ENCODE measurements at places on chromosomes 12 and 14.

DNA sequence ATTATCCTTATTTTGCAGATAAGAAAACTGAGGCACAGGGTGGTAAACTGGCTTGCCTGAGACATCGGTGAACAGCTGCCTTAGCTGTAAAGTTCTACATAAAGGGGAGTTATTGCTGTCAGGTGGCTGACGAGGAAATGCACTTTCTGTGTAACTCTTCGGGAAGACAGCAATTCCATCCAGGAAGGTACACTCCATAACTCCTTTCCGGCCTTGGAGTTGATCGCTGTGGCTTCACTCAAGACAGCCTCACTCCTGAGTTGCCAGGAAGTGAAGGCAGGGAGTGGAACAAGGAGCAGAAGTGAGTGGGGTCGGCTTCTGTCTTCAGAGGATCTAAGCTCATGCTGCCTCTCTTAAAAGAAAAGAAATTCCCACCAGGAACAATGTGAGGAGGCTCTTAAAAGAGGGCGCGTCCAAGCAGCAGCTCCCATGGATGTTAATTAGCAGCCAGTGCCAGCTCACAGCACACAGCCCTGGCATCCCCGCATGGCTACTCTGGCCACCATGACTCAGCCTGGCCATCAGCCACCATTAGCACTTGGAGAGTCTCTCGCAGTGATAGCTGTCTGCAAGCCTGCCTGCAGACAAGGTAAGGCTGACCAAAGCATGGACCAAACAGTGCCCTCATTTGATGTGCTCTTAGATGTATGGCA is 60.3 kb downstream of the NUAK1 start:
- peaks cover 25% of the 10 kb centered on the region for H3K27me3 ChIP-seq
- no peak for DNase-seq
- peaks cover 4% of the 10 kb centered on the region for H3K4me1 ChIP-seq
- H3K4me3 ChIP-seq, result no peak overlapping the region

DNA sequence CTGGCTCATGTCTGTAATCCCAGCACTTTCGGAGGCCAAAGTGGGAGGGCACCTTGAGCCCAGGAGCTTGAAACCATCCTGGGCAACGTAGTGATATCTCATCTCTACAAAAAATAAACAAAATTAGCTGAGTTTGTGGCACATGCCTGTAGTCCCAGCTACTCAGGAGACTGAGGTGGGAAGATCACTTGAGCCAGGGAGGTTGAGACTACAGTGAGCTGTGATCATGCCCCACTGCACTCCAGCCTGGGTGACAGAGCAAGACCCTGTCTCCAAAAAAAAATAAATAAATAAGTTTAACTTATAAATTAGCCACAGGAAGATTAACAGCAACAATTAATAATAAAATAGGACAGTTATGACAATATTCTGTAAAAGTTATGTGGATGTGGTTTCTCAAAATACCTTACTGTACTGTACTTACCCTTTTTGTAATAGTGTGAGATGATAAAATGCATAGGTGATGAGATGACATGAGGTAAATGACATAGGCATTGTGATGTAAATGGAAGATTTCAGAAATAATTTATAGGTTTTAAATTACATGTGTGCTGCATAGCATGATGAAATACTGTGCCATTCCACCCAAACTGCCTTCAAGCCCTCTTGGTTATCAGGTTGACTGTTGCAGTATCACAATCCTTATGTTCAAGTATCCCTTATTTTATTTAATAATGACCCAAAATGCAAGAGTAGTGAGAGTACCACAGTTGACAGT is 22.0 kb downstream of the USP15 start:
- H3K27ac ChIP-seq, result no peak overlapping the region
- no peak for DNase-seq
- peaks cover 54% of the 10 kb centered on the region for H3K4me1 ChIP-seq
- no peaks in the 10 kb centered on the region for H3K27me3 ChIP-seq

DNA sequence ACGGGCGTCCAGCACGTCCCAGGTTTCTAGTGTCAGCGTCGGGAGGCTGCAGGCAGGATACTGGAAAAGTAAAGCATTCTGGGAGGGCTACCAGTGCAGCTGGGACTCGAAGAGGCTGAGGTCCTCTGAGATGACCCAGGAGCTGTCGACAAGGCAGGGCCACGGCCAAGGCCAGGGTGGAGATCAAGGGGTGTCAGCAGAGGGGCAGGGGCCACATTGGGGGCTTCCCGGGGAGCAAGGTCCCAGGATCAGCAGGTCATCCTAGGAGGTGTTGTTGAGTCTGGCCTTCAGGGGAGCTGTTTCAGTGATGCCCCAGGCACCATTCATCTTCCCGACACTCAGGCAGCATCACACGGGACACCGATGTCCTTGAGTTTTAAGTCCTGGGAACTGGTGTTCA is 377.8 kb upstream of the SFSWAP start:
- no peaks in the 10 kb centered on the region for H3K27me3 ChIP-seq
- no peak for DNase-seq
- no peaks in the 10 kb centered on the region for H3K36me3 ChIP-seq
- no peak overlapping the region for H3K4me3 ChIP-seq
- H3K27ac ChIP-seq, result no peak overlapping the region

- H3K4me3 ChIP-seq, result no peak overlapping the region
- no peaks in the 10 kb centered on the region for H3K36me3 ChIP-seq
- no peaks in the 10 kb centered on the region for H3K4me1 ChIP-seq
- no peak overlapping the region for H3K27ac ChIP-seq
- no peak for DNase-seq
Measured at GRCh38 chr12:110869026-110869425, 22.2 kb downstream of the CCDC63 start.

GRCh38 chr12:107402041-107403022 is 283.3 kb upstream of the PWP1 start:
- H3K4me3 ChIP-seq, result no peak overlapping the region
- peaks cover 25% of the 10 kb centered on the region for H3K4me1 ChIP-seq
- H3K27ac ChIP-seq, result no peak overlapping the region
